ENCODE measurements at places on chromosomes 3 and 15. TPM values are rescaled to one million over a fixed set of nuclear protein-coding genes. Genes with fewer than 3 reads are reported as not detected.

Gene GOLGA6L10
- 1.1 TPM for total RNA-seq

Gene HTR3E
- not detected for total RNA-seq

Gene EIF4A2
- 204 TPM for total RNA-seq

Gene VPS18
- total RNA-seq: 39.5 TPM

Gene GOLGA8J
- total RNA-seq: not detected

Data from PC-3 (cell line).